ENCODE measurements at places on chromosomes 2 and 18. TPM values are rescaled to one million over a fixed set of nuclear protein-coding genes. Genes with fewer than 3 reads are reported as not detected.

- H3K36me3 ChIP-seq, result no peaks in the 10 kb centered on the region
- DNase-seq, result no peak
- H3K27me3 ChIP-seq, result no peaks in the 10 kb centered on the region
- H3K27ac ChIP-seq, result no peak overlapping the region
- no peaks in the 10 kb centered on the region for H3K4me1 ChIP-seq
- H3K4me3 ChIP-seq, result no peak overlapping the region
Observed at GRCh38 chr2:68775272-68775842, 40.7 kb downstream of the ARHGAP25 start.

DNA sequence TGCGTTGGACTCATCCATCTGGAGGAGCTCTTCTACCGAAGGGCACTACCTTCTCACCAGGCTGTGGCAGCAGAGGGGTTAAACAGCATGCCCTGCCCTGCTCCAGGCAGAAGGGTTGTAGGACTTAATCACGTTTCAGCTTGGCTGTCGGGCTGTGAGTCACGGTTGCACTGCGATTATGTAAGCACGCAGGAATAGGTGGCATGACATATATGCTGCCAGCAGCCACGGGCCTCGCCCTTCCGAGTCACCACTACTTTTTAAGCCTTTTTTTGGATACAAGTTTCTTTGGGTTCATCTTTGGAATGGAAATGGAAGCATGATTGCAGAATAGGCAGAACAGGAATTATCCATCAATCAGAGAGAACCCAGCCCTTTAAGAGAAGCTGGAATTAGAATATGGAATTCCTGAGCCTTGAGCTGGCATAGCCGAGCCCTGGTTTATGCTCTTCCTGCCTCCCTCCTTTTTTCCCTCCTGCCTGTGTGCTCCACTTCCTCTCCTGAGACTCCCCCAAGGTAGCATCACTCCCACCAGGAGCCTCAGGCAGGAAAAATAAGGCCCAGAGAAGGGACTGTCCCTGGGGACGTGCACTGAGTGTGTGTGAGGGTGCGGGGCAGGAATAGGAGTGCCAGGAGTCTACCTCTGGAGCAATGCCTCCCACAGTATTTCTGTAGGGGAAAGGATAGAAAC is 86.8 kb downstream of the SEMA4F start:
- peak overlapping the region; percentile 62 for H3K27ac ChIP-seq
- H3K36me3 ChIP-seq, result no peaks in the 10 kb centered on the region

The GRB14 gene
- 6.4 TPM for polyA plus RNA-seq

The HJURP gene
- 16.5 TPM for polyA plus RNA-seq

The CHST9 gene
- not detected for polyA plus RNA-seq

The DSG3 gene
- 0.02 TPM for polyA plus RNA-seq

All from SK-N-SH (cell line).